ENCODE measurements at places on chromosomes 1 and 21.

DNA sequence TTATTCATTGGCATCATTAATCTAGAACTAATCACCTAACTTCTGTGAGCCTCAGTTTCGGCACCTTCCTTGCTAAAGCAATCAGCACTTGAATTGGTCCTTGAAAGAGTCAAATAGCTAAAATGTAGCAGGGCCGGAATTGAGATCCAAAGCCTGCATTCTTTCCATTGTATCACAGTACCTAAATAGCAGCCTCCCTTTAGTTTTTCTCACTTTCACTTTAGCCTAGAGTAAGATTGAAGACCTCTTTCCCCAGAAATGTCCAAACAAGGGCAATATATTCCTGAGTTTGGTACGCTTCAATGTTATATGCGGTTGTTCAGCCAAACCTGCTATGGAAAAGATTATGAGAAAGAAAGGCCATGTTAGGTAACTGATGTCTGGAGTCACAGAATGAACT lies 121.9 kb upstream of the BMP8A start:
- DNase-seq = no peak

DNA sequence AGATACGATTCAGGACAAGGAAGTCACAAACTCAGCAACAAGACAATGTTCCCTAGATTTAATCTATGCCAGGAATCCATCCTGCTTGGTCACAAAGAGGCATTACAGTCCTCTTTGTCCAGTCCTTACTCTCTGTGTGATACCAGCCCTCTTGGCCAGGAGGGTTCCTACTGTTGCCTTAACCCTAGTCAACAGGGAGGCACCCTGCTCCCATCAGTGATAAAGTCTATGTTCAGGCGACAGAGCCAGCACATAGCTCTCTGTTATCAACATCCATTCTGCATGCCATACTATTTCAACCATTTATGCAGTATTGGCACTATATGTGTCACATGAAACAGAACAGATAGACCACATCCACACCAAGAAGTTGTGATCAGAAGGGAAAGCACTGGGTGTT lies 4.4 kb upstream of the NPL start:
- DNase-seq = no peak

GRCh38 chr21:46489800-46490199 lies 31.1 kb downstream of the DIP2A start:
- no peak for DNase-seq

DNA sequence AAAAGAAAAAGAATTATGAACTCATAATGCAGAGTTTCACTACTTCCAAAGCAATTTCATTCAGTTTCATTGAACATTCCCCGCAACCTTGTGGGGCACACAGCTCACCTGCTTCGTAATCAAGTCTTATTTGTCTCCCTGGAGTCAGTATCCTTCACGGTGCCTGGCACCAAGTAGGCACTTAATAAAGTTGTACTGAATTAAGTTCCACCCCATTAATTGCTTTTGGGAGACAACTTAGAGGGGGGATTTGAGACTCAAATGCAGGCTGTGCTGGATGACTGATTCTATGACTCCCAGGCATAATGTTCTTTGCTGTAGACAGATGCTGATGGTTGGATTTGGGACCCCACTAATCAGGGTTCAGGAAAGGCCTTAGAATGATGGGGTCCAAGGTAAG lies 6.5 kb upstream of the ID3 start:
- DNase-seq = no peak

- peak; percentile 77 for DNase-seq
These were observed 1.1 kb upstream of the RCAN3 start for GRCh38 chr1:24501371-24502064.

GRCh38 chr1:22402356-22403053 lies 49.1 kb upstream of the ZBTB40 start:
- DNase-seq = no peak

DNA sequence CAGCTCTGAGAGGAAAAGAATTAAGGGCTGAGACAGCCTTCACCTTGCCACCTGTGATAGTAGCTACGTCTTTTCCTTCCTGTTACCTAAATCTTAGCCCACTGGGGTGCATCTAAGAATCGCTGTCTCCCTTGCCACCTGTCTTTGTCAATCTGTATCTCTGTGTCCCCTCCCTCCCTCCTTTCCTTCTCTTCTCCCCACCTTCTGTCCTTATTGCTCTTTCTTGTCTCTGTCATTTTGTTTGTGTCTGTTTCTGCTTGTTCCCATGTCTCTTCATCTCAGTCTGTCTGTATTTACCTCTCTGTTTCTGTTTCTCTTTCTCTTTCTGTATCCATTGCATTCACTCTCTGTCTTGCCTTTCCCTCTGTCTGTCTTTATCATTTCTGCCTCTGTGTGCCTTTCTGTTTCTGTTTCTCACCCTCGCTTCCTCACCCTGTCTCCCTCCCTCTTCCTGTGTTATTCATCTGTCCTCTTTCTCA lies 30.2 kb downstream of the SLC22A15 start:
- peak; percentile 19 for DNase-seq

- DNase-seq = no peak
These were observed 38.0 kb downstream of the CD58 start for GRCh38 chr1:116532671-116533428.

DNA sequence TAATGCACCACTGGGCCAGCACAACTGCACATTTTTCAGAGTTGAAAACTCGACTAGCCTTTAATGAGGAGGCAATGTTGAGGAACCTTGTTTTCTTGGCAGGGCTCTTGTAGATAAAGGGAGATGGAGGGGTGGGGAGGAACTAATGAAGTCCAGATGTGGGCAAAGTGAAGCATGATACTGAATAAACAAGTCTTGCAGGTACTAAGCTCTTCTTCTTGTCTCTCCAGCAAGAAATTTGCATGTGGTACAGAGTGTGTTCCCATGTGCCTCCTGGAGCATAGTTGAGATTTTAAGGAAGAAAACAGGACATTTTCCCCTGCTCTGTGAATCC lies 47.0 kb downstream of the PLPP3 start:
- no peak for DNase-seq

DNA sequence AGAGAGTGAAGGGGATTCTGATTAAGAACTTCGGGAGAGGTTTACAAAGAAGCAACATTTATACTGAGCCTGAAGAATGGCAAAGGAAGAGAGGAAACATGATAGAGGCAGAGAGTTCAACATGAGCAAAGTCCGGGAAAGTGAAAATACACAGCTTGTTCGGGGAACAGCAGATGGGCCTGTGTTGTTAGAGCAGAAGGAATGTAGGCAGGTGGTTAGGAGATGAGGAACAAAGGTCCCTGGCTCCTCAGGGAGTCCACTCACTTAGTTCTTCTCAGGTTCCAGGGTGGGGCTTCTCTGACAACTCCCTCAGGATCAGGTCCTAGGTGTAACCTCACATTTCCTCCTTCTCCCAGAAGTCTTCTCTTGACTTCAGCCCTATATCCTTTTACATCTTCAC lies 5.1 kb upstream of the ZNF326 start:
- no peak for DNase-seq

DNA sequence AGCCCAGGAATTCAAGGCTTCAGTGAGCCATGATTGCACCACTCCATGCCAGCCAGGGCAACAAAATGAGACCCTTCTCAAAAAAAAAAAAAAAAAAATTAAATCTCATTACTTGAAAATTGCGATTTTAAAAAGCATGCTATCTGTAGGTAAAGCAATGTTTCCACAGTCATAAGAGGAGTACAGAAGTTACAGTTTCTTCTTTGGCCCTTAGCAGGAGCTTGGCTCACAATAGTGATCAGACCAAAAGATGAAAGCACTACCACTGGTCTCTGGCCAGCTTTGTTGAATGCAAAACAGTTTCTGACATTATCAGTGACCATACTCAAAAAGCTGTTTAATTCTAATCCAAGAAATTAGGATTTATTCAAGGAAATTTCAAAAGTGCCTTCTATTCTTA lies 31.2 kb downstream of the VAV3 start:
- no peak for DNase-seq

- DNase-seq = no peak
These were observed 40.4 kb upstream of the KCNH1 start for GRCh38 chr1:211174375-211174774.

DNA sequence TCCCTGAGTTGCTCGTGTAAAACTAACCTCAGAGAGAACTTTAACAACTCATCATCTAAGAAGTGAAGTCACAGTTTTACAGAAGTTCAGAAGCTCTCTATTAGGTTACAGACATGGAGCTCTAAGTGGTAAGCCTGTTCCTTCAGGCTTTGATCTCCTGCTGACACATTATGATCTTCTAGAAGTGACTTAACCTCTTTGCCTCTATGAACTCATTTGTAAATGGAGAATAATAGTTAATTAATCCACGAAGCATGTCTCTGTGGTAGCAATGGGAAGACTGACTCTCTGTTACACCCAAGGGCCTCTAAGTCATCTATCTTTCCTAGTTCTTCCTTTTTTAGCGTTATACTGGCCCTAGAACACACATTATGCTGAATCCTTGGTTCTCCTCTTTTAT lies 157.9 kb upstream of the NRIP1 start:
- no peak for DNase-seq

DNA sequence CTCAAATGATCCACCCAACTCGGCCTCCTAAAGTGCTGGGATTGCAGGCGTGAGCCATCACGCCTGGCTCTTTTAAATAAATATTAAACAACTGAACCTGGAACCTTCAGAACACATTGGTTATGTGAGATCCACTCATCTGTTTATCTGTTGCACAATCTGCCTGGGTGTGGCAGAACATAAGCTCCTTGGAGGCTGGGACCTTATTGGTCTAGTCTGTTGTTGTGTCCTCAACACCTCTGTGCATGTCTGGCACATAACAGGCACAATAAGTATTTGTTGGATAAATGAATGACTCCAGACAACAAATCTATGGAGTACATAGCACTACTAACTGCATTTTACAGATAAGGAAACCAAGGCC lies 4.1 kb upstream of the NBL1 start:
- no peak for DNase-seq

DNA sequence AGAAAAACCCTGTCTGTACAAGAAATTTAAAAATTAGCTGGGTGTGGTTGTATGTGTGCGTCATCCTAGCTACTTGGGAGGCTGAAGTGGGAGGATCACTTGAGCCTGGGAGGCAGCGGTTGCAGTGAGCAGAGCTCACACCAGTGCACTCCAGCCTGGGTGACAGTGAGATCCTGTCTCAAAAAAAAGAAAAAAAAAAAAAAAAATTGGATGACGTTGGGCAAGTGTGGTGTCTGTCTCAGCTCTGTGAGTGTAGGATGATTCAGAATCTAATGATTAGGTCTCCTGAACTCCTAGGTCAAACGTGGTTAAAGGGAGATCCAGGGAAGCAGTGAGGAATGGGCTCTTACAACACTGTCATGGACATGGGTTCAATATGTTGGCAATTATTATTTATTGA lies 435.9 kb downstream of the KIF26B start:
- no peak for DNase-seq

GRCh38 chr21:18007121-18007520 lies 188.0 kb upstream of the C21orf91 start:
- no peak for DNase-seq

Measured in stimulated activated naive CD4-positive, alpha-beta T cell (primary cell).